ENCODE measurements at places on chromosomes 6 and 20.

GRCh38 chr6:154614101-154614500 is 103.6 kb upstream of the CNKSR3 start:
- DNase-seq = no peak

- no peak for DNase-seq
Observed at GRCh38 chr20:36629719-36630681, 16.0 kb downstream of the SLA2 start.

DNA sequence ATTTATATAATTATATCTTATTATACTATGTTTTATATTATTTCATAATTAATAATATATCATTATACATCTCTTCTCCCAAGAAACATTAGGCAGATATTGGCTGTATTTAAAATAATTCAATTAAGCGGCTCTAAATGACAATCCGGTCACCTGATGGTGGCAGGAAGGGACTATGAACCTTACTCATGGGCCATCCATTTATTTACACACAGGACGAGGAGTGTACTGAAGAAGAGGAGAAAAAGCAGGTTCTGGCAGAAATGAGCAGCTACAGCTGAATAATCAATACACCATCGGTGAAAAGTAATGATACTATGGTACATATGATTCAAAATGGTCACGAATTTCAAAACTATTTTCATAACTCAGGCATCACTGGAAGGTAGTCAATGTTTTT is 277.7 kb downstream of the KIF16B start:
- no peak for DNase-seq

- no peak for DNase-seq
Observed at GRCh38 chr20:8562356-8562755, 430.3 kb downstream of the PLCB1 start.

GRCh38 chr6:37160922-37161778 is 8.8 kb upstream of the PIM1 start:
- peak; percentile 66 for DNase-seq

GRCh38 chr20:22387452-22387851 is 196.9 kb downstream of the FOXA2 start:
- DNase-seq = no peak

DNA sequence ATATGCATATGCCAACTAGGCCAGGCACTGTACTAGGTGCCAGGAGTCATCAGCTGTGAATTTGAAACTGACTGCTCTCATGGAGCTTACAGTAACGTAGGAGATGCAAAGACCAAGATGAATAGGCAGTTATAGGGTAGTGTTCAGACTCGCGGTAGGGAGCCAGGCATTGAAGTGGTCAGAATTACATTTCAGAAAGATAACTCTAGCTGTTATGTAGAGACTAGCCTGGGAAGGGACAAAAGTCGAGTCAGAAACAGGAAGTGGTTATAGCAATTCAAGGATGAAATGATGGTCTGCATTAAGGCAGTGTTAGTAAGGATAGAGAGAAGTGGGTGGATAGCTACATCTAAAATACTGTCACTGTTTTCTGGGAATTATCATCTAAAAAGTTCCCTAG is 56.6 kb downstream of the PCMT1 start:
- no peak for DNase-seq

DNA sequence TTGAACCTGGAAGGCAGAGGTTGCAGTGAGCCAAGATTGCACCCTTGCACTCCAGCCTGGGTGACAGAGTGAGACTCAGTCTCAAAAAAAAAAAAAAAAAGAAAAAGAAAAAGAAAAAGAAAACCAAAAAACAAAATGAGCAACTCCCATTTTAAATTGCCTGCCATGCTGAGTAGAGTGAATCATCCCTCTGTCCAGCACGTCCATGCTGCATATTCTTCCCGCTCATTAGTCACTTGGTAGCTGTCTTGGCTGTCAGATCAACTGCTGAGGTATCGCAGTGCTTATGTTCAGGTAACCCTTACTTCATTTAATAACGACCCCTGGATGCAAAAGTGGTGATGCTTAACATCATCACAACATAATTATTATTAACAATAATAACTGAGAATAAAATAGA is 72.6 kb upstream of the RNF24 start:
- DNase-seq = no peak

DNA sequence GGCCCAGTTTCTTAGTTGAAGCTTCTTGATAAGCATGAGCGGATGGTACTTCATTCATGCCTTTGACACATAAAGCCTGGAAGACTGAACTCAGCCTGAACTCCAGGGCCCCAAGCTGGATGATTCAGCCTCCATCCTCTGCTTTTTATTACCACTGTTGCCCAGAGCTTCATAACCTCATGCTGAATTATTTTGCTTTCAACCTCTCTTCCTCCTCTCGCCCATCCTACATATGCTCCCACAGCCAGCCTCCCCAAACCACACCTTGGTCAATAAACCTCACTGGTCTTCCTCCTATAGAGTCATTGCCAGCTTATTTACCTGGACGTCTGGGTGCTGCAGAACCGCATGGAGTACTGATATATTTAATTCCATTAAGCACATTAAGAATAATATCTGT is 59.4 kb downstream of the SLC35B3 start:
- no peak for DNase-seq

GRCh38 chr6:43929511-43929910 is 159.5 kb downstream of the VEGFA start:
- DNase-seq = no peak

GRCh38 chr6:67544851-67545452 is 1090.1 kb upstream of the ADGRB3 start:
- DNase-seq = no peak

DNA sequence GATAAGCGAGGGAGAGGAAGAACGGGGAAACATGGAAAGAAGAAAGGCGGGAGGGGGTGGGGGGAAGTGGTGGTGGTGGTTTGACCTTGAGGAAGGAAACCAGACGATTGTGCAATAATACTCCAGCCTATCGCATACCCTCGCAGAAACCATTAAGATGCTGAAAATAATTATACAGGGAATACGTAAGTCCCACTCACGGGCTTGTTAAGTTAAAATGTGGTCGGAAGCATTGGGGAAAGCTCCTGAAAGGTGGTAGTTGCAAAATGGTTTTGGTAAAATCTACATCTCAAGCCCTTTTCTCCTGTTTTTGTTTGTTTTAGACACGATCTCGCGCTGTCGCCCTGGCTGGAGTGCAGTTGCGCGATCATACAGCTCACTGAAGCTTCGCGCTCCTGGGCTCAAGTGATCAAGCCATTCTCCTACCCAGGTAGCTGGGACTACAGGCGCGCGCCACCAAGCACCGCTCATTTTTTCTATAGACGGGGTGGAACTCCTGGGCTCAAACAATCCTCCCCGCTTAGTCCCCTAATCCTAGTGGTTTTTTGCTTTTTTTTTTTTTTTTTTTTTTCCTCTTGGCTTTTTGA is 128.9 kb upstream of the ZNF184 start:
- no peak for DNase-seq

GRCh38 chr20:43159994-43160393 is 29.7 kb downstream of the PTPRT start:
- no peak for DNase-seq

DNA sequence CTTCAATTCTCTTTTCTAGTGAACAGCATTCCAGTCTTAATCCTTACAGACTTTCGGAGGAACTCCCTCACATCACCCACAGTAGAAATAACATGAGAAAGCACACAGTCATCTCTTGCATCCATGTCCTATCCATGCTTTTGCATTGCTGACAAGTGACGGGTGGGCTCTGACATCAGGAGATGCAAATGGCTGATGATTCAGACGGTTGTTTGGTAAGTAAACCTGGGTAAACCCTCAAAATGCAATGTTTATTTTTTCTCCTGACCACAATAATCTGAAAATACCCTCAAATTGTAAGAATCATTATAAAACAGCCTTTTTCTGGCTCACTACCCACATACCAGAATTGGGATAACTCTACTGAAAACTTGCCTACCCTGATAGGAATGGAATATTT is 792.0 kb downstream of the MAFB start:
- DNase-seq = peak; percentile 31

DNA sequence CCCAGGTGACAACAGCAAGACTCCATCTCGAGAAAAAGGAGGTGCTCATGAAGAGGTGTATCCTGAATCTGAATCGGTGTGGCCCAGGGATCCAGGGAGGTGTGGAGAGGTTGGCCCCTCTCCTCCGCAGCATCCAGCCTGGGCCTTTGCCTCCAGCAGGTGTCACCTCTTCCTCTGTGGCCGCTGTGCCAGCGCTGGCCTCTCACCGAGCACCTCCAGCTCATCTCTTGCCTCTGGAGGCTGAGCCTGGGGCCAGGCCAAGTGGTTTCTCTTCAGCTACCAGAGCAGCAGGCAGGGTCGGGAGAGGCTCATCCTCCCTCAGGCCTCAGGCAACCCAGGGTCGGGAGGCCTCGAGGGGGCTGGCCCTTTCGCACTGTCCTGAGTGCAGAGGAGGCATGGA is 1.2 kb upstream of the COL20A1 start:
- DNase-seq = no peak

DNA sequence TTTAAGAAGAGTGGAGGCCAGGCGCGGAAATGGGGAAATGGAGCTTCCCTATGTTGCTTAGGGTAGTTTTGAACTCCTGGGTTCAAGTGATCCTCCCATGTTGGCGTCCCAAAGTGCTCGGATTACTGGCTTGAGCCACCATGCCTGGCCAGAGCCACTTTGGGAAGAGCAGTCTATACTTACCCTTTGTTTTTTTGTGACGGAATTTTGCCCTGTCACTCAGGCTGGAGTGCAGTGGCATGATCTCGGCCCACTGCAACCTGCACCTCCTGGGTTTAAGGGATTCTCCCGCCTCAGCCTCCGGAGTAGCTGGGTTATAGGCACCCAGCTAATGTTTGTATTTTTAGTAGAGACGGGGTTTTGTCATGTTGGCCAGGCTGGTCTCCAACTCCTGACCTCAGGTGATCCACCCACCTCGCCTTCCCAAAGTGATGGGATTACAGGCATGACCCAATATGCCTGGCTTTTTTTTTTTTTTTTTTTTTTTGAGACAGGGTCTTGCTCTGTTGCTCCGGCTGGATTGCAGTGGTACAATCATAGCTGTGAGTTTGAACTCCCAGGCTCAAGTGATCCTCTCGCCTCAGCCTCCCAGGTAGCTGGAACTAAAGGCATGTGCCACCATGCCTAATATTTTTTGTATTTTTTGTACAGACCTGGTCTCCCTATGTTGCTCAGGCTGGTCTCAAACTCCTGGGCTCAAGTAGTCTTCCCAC is 18.0 kb downstream of the PPP1R10 start:
- DNase-seq = no peak

- peak; percentile 13 for DNase-seq
Observed at GRCh38 chr6:45930420-45931040, 85.1 kb downstream of the CLIC5 start.

DNA sequence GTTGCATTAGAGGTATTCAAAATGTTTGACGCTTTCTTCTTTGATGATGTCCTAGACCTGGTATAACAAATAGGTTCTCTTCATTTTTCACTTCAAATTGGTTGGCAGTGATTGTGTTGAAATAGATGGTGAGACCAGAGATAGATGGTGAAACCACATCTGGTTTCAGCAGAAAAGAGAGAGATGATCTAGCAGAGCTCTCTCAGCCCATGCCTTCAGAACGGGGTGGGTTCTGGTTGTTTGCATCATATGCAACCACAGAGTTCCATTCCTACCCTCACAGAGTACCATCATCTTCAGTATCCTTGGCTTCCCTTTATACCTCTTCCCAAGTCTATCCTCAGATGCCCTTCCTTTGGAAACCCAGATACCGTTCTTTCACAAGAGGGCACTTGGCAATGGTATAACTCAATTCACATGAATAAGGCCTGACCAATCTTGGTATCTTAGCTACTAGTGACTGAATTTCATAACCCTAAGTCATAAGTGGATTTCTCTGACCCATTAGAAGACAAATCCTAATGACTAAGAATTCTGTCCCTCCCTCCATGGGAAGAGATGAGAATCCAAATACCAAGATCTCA is 93.7 kb downstream of the UBE3D start:
- DNase-seq = no peak

GRCh38 chr6:9192405-9192909 is 757.1 kb upstream of the SLC35B3 start:
- no peak for DNase-seq

DNA sequence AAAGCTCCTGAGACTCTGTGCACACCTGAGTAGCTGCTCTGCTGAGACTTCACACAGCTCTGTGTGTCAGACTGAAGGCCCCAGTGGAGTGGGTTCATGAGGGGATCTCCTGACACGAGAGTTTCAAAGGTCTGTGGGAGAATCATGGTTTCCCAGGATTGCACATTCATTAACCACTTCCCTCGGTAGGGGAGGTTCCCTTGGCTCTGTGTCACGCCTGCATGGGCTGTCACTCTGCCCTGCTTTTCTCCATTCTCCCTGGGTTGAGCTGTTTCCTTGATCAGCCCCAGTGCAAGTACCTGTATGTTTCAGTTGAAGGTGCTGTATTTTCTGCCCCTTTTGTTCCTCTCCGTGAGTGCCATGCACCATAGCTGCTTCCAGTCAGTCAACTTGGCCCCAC is 236.9 kb downstream of the EPM2A start:
- no peak for DNase-seq

DNA sequence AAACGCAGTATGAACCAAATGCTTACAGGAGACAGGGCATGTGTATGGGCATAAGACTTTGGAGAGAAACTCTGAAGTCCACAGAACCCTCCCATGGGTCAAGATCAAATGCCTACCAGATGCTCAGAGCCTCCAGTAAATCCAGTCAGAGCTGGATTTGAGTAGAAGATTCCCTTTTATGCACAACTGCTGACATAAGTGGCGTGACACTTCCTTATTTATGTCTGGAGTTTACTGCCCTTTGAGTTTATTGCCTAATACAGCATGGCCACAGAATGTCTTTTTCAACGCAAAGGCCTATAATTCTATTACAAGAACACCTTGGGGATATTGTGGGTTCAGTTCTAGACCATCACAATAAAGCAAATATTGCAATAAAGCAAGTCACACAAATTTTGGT is 220.0 kb upstream of the FOXQ1 start:
- peak; percentile 9 for DNase-seq

DNA sequence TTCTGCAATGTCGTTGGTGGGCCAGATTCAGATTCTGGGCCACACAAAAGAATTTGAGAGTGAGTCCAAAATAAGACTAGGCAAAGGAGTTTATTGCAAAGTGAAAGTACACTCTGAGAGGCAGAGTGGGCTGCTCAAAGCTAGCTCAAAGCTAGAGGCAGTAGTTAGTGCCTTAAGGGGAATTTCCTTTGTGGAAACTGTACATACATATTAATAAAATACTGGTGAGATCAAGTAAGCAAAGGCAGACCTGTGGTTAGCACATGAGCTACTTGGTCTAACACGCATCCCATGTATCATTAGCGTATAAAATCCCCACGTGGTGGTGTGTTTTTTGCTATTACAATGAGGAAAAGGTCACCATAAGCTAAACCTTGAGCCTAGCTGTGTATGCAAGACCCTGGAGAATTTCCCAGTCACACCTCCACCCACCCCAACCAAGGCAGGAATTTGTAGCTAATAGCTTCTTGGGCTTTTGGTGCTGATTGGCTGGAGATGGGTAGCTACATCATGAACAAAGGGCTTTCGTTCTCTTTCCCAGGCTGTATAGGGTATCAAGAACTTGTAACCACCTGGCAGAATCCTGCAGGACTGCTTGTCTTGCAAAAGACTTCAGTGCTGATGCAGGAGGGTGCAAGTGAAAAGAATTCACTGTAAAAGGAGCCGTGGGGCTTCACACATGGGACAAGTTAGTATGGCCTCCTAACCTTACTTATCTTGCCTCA is 14.7 kb upstream of the TRIM26 start:
- DNase-seq = no peak

- no peak for DNase-seq
Observed at GRCh38 chr20:56925831-56926170, 296.7 kb downstream of the TFAP2C start.

- DNase-seq = peak; percentile 61
Observed at GRCh38 chr6:56843476-56844349, 111.2 kb upstream of the BEND6 start.

- DNase-seq = no peak
Observed at GRCh38 chr6:19465256-19465655, 371.9 kb upstream of the ID4 start.

- no peak for DNase-seq
Observed at GRCh38 chr6:126880964-126881363, 237.5 kb upstream of the RSPO3 start.
